Panc1 (cell line): ENCODE measurements at places on chromosomes 11 and 22. TPM values are rescaled to one million over a fixed set of nuclear protein-coding genes. Genes with fewer than 3 reads are reported as not detected.

Gene MUC2
- total RNA-seq, result 0.08 TPM

Gene GTSE1
- 36.2 TPM for total RNA-seq

Gene GRAMD4
- total RNA-seq, result 30.8 TPM

Gene DGAT2
- total RNA-seq, result 19.2 TPM
